Bladder microvascular endothelial cell (primary cell): ENCODE measurements at places on chromosomes 3 and 15. TPM values are rescaled to one million over a fixed set of nuclear protein-coding genes. Genes with fewer than 3 reads are reported as not detected.

Gene SKOR1
- total RNA-seq = under 0.01 TPM in 1 of 2 replicates, not detected in the other

Gene HIGD2B
- 0.16 TPM in 1 of 2 replicates, not detected in the other for total RNA-seq

Gene SLC24A1
- total RNA-seq = 1.8 and 15.1 TPM in 2 replicates

Gene NXPE3
- total RNA-seq = 5.0 and 9.9 TPM in 2 replicates

Gene GPR160
- 4.8 and 13.3 TPM in 2 replicates for total RNA-seq

Gene AADACL2
- not detected in 2 replicates for total RNA-seq

Gene MLF1
- 5.3 and 6.2 TPM in 2 replicates for total RNA-seq

Gene TERC
- total RNA-seq = 16.6 and 129 TPM in 2 replicates

Gene UBE2E1
- total RNA-seq = 80.1 and 114 TPM in 2 replicates

Gene GP5
- total RNA-seq = 0.06 TPM in 1 of 2 replicates, not detected in the other

Gene LMAN1L
- 0.13 TPM in 1 of 2 replicates, not detected in the other for total RNA-seq

Gene ZNF502
- total RNA-seq = 2.3 and 4.8 TPM in 2 replicates

Gene CCR8
- total RNA-seq = not detected in 2 replicates

Gene ACKR2
- total RNA-seq = 0.16 and 6.9 TPM in 2 replicates

Gene GOLGA6L4
- total RNA-seq = 1.3 and 2.2 TPM in 2 replicates

Gene ASB14
- total RNA-seq = not detected in 2 replicates

Gene POLR2H
- total RNA-seq = 74.5 and 97.8 TPM in 2 replicates

Gene THUMPD3
- total RNA-seq = 18.5 and 40.8 TPM in 2 replicates

Gene ITGA11
- total RNA-seq = 1.6 and 34.5 TPM in 2 replicates

Gene GCSAM
- total RNA-seq = not detected in 2 replicates

Gene THRB
- under 0.01 TPM in 2 replicates for total RNA-seq

Gene CPLX3
- not detected in 2 replicates for total RNA-seq

Gene RTP1
- total RNA-seq = not detected in 2 replicates

Gene CIDEC
- not detected in 2 replicates for total RNA-seq

Gene ISLR
- 0.06 and 0.32 TPM in 2 replicates for total RNA-seq

Gene TTBK2
- total RNA-seq = 6.8 and 14.3 TPM in 2 replicates

Gene RTP3
- total RNA-seq = not detected in 2 replicates

Gene ERC2
- 0.49 and 2.8 TPM in 2 replicates for total RNA-seq

Gene PLCL2
- total RNA-seq = 7.1 and 17.7 TPM in 2 replicates

Gene AGBL1
- total RNA-seq = not detected in 2 replicates

Gene ACP3
- total RNA-seq = not detected in 2 replicates

Gene COL7A1
- total RNA-seq = 0.25 and 0.32 TPM in 2 replicates

Gene DUOXA2
- not detected in 2 replicates for total RNA-seq

Gene GAP43
- total RNA-seq = not detected in 2 replicates

Gene SUSD5
- total RNA-seq = 3.6 and 9.3 TPM in 2 replicates

Gene TPRG1
- total RNA-seq = not detected in 2 replicates

Gene CCDC39
- total RNA-seq = 0.06 TPM in 1 of 2 replicates, not detected in the other

Gene CPEB1
- total RNA-seq = 0.06 TPM in 1 of 2 replicates, not detected in the other
